ENCODE measurements at places on chromosomes 5 and 9. TPM values are rescaled to one million over a fixed set of nuclear protein-coding genes. Genes with fewer than 3 reads are reported as not detected.

The AIF1L gene
- total RNA-seq = 6.0 TPM

The C5orf58 gene
- total RNA-seq = 0.15 TPM

The QSOX2 gene
- total RNA-seq = 40.0 TPM

The GDNF gene
- not detected for total RNA-seq

The PCDHB12 gene
- total RNA-seq = 0.44 TPM

The LIFR gene
- 91.3 TPM for total RNA-seq

The FGFR4 gene
- total RNA-seq = 7.5 TPM

The TGFBI gene
- 314 TPM for total RNA-seq

All from Panc1 (cell line).